ENCODE measurements at places on chromosomes 6 and 20. TPM values are rescaled to one million over a fixed set of nuclear protein-coding genes. Genes with fewer than 3 reads are reported as not detected.

Gene PPP1R11
- total RNA-seq = 23.7 TPM

Gene BCAS1
- under 0.01 TPM for total RNA-seq

Gene CCN5
- total RNA-seq = 1.7 TPM

Gene STX11
- total RNA-seq = 0.97 TPM

Gene VWA7
- under 0.01 TPM for total RNA-seq

Gene ALDH8A1
- total RNA-seq = not detected

Gene FILIP1
- 0.32 TPM for total RNA-seq

Gene EMILIN3
- not detected for total RNA-seq

Gene KHDRBS2
- not detected for total RNA-seq

Gene LINC00237
- not detected for total RNA-seq

Gene SEMG1
- not detected for total RNA-seq

Gene PRR18
- total RNA-seq = not detected

Gene DZANK1
- 0.64 TPM for total RNA-seq

Gene CNR1
- total RNA-seq = not detected

Gene BPIFB2
- total RNA-seq = not detected

Gene C6orf132
- 2.6 TPM for total RNA-seq

Gene RAB22A
- 15.1 TPM for total RNA-seq

Gene LRRN4
- total RNA-seq = under 0.01 TPM

Gene LY6G5B
- total RNA-seq = 3.2 TPM

Gene ECT2L
- not detected for total RNA-seq

Gene ME1
- total RNA-seq = 39.7 TPM

Gene PTCRA
- total RNA-seq = not detected

Gene SIRPG
- total RNA-seq = not detected

Gene PET117
- 9.5 TPM for total RNA-seq

Gene TCEA2
- 20.7 TPM for total RNA-seq

Gene DOK5
- total RNA-seq = 1.3 TPM

Gene RAMACL
- 0.43 TPM for total RNA-seq

Gene GRM1
- total RNA-seq = not detected

Gene BPI
- total RNA-seq = not detected

Gene RING1
- total RNA-seq = 43.8 TPM
